ENCODE measurements at places on chromosomes 7 and 10.

- DNase-seq = no peak
Measured at GRCh38 chr10:113261611-113262091, 291.2 kb upstream of the HABP2 start.

DNA sequence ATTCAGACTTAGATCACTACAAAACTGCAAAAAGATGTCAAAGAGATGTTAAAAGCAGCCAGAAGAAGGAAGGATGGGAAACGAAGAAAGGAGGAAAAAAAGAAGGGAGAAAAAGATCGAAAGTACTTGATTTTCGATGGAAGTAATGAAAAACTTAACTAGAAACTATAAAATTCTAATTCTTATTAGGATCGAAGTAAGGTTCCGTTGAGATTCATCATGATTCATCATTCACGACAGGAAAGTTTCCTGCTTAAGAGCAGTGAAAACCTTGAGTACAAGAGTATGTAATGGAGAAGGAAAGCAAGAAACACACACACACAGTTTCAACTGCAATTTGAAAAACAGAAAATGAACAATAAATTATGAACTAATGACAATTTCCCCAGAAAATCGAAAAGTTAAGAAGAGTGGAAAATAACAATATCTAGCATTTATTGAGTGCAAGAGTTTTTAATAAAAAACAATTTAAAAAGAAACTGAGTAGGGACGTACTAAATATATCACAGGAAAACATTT is 1.1 kb upstream of the ING3 start:
- peak; percentile 22 for DNase-seq

DNA sequence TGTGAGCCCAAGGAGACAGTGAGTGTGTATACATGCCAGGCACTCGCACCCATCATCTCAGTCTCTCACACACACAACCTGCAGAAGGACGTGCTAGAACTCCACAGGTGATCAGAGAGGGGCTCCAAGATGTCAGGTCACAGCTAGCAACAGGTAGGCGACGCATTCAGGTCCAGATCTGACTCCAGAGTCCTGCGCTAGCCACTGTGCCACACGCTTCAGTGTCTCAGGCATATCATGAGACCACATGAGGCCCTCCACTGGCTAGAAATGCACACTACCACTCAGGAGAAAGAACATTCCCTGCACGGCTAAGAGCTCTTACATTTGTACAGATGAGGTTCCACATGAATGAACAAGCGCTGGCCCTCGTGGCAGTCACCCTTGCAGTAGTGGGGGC is 11.5 kb downstream of the AKR1B1 start:
- DNase-seq = no peak

DNA sequence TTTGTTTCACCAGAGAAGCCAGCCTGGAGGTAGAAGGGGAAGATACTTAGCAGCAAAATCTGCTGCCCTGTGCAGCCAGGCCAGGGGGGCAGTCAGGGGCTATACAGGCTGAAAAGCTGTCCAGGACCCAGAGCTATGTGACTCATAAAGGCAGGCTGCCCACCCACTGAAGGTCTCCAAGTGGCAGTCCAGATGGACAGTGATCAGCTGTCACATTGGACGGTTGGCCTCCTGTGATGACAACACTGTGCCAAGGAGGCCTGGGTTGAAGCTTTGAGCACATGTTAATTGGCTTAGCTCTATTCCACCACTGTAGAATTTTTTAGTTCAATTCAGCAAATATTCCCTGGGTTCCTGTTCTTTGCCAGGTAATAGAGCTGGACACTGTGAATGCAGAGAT is 577.3 kb upstream of the GALNT17 start:
- DNase-seq = no peak

DNA sequence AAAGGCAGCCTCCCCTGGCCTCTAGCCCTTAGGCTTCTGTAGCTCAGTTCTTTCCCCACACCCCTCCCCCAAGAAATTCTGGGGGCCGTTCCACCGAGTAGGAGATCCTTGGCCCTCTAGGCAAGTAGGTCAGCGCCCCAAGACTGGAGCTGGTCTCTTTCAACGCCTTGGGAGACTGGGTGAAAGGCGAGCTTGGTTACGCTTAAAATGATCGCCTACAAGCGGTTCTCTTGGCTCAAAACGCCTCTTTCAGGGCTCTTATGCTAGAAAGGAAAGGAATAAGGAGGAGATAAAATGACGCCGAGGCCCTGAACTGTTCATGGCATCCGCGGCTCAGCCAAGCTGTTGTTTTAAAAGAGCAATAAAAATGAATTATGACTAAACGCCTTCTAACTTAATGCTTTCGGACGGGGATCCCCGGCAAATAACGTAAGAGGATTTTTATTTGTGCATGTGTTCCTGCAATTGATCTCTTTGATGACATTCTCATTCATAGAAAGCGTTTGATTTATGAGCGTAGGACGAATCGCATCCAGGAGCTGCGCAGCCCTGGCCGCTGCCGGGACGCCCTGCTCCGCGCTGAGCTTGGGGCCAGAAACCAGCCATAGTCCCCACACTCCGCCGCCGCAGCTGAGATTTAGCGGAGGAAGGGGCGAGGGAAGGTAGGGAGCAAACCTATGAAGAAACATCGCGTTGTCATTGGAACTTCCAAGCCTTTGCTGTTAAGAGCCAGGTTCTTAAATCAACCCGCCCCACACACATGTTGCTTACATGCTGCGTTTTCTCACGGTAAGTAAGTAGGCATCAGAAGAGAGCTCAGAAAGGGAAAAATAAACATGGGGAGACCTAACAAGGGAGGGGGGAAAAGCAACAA is 3.0 kb upstream of the HOXA1 start:
- peak; percentile 89 for DNase-seq

- peak; percentile 86 for DNase-seq
Measured at GRCh38 chr7:27157702-27158431, 1.4 kb upstream of the HOXA7 start.

- no peak for DNase-seq
Measured at GRCh38 chr7:17446340-17446739, 147.9 kb downstream of the AHR start.

DNA sequence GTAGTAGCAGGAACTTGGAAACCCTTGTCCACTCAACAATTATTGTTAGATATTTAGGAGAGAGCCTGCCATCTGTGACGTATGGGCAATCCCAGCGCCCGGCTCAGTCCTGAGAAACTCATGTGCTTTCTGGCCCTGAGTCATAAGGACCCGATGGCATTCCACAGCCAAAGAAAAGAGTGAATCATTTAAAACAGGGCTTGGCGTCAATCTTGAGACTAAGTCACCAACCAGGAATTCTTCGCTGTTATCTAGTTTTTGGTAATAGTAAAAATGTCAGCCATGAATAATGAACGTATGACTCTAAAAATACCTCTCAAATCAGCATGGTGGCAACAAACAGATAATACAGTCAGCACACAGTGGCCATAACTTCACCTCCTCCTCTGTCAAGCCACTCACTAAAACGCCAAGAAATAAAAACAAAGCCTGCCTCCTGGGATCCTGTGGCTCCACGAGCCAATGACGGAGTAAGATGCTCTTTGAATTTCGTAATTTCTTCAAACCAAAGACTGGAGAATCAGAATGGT is 140.8 kb downstream of the ADAM12 start:
- DNase-seq = no peak

GRCh38 chr10:113187063-113187777 is 237.2 kb downstream of the TCF7L2 start:
- DNase-seq = no peak

GRCh38 chr7:32018845-32019578 is 51.2 kb downstream of the PDE1C start:
- DNase-seq = no peak

All from left kidney (tissue), 8 donors.